ENCODE measurements at places on chromosomes 6 and 20.

GRCh38 chr6:150307520-150307919 lies 61.3 kb upstream of the IYD start:
- no peak for DNase-seq

DNA sequence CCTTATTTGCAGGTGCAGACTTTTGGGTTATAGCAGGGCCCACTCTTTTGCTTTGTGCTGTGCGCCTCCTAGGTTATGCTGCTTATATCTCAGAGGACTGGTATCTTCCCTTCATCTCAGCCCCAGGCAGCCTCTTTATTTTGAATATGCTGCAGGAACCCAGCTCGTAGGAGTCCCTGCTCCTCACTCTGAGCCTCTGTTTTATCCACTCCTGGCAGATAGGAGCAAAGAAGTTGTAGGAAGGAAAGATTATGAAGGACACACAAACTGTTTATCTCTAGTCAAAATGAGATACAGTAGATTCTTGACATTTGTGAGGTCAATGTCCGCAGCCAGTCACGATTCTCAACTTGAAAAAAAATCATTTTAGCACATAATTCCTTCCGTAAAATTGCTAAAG lies 15.6 kb downstream of the L3MBTL3 start:
- DNase-seq: no peak

DNA sequence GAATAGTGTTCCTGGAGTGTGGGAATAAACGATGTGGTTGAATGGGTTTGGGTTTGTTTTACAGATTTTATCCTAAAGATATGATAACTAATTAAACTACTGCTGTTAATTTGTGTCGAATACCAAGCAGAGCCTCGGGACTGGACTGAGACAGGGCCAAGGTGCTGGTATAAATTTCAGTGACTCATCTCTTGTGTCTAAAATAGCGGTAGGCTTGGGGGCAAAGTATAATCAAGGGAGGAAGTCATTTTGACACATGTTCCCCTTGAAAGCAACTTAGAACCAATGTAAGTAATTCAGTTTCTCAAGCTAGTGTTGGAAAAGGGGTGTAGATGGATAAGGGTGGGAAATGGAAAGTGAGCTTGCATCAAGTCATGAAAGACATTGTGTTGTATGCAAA lies 108.4 kb downstream of the PLCB4 start:
- no peak for DNase-seq

DNA sequence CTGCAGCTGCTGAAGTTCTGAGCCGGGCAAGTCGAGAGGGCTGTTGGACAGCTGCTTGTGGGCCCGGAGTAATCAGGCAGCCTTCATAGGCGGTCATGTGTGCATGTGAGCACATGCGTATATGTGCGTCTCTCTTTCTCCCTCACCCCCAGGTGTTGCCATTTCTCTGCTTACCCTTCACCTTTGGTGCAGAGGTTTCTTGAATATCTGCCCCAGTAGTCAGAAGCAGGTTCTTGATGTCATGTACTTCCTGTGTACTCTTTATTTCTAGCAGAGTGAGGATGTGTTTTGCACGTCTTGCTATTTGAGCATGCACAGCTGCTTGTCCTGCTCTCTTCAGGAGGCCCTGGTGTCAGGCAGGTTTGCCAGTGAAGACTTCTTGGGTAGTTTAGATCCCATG lies 21.2 kb upstream of the MAPK13 start:
- DNase-seq: no peak

DNA sequence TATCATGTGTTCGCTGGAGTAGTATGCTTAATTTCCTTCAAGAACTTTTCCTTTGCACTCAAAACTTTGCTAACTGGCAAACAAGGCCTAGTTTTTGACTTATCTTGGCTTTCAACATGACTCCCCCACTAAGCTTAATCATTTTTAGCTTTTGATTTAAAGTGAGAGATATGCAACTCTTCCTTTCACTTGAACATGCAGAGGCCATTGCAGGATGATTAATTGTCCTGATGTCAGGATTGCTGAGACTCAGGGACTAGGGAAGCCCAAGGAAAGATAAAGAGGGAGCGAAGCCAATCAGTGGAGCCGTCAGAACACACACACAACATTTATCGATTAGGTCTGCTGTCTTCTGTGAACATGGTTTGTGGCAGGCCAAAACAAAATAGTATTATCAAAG lies 491.4 kb downstream of the CBLN4 start:
- no peak for DNase-seq

DNA sequence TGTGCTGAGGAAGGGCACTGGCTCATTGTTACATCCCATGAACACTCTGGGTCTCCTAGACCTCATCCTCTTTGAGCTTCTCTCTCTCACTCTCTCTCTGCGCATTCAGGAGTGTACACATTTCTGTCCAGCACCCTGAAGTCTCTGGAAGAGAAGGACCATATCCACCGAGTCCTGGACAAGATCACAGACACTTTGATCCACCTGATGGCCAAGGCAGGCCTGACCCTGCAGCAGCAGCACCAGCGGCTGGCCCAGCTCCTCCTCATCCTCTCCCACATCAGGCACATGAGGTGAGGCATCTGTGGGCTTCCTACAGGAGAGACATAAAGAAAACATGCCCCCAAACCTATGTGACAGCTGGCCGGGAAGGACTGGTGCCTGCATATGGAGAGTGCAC lies 286.8 kb downstream of the ESR1 start:
- DNase-seq: no peak

GRCh38 chr20:14696937-14697336 lies 359.5 kb upstream of the FLRT3 start:
- DNase-seq: no peak

- no peak for DNase-seq
These were observed 33.2 kb downstream of the PLCG1 start for GRCh38 chr20:41170386-41171105.

DNA sequence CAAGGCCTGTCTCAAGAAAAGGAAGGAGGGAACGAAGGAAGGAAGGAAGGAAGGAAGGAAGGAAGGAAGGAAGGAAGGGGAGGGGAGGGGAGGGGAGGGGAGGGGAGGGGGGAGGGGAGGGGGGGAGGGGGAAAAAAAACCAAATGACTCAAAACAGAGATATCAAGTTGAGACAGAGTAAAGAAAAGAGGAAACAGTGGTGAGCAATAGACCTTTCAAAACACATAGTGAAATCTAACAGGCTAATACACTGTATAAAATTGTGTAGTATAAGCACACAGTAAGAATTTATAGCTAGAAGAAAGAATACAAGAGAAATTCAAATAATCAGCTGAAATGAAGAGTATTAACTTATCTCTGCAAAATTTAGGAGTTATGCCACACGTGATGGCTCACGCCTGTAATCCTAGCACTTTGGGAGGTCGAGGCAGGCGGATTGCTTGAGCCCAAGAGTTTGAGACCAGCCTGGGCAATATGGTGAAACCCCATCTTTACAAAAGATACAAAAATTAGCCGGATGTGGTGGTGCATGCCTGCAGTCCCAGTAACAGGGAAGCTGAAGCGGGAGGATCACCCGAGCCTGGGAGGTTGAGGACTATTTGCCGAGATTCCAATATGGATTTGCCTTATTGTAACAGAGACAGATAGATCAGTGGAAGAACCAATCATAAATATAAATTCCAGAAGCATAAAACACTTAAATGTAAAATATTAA lies 123.2 kb downstream of the PRND start:
- no peak for DNase-seq

GRCh38 chr6:125375821-125376220 lies 74.1 kb upstream of the HDDC2 start:
- no peak for DNase-seq

- no peak for DNase-seq
These were observed 63.4 kb upstream of the BTN3A2 start for GRCh38 chr6:26301638-26302037.

- no peak for DNase-seq
These were observed 98.1 kb upstream of the KCNK16 start for GRCh38 chr6:39420300-39421265.

- no peak for DNase-seq
These were observed 670.8 kb downstream of the KIF16B start for GRCh38 chr20:15902493-15902892.

DNA sequence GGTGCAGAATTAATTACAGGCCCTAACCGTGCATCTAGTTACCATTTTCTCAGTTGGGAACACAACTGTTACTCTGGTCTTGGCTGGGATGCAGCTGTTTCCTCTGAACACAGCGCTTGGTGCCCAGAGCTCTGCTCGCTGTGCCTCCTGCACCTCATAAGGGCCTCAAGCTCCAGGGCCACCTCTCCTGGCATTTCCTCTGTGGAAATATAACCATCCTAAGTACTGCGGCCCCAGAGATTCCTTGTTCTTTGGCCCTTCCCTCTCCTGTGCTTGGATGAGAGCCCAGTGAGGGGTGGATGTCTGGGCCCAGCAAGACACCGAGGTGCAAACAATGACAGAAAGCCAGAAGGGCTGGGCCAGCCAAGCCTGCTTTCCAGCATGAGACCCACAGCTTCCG lies 169.9 kb upstream of the CST7 start:
- no peak for DNase-seq

DNA sequence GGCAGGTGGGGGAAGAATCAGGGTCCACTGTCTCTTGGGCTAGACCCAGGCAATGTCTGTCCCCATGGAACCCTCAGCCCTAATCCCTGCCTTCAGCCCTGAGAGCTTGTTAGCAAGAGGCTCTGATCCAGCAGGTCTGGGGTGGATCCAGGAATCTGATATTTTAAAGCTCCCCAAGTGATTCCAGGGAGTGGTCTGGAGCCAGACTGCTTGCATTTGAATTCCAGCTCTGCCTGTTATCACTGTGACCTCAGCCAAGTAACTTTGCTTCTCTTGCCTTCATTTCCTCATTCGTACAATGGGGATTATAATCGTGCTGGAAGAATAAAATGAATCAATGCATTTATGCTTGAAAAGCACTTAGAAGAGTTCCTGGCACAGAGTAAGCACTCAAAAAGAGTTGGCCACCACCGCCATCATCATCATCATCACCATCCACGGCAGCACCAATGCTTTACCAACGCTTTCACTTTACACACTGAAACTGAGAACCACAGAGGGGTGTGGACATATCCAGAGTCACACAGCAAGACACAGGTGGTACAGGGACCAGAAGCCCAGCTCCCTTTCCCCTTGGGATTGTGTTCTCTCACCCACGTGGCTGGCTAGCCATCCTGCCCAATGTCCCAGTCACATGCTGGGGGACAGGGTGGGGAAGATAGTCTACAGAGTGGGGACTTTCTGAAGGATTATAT lies 75.7 kb upstream of the RALY start:
- no peak for DNase-seq

DNA sequence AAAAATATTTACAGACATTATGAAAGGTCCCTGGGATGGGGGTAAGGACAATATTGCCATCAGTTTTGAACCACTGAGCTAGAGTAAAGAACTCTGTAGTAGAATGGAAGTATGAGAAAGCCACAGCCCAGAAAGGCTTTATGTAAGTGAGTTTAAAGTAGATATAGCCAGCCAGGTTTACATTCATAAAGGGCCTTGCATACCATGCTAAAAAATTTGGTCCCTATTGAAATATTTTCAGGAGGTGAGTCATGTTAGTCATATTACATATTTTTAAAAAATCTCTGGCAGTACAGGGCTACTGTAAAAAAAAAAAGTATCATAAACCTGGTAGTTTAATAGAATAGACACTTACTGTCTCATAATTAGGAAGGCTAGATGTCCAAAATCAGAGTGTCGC lies 3.5 kb downstream of the ZKSCAN8 start:
- no peak for DNase-seq

GRCh38 chr6:35008858-35009257 lies 119.8 kb downstream of the ANKS1A start:
- DNase-seq: no peak

DNA sequence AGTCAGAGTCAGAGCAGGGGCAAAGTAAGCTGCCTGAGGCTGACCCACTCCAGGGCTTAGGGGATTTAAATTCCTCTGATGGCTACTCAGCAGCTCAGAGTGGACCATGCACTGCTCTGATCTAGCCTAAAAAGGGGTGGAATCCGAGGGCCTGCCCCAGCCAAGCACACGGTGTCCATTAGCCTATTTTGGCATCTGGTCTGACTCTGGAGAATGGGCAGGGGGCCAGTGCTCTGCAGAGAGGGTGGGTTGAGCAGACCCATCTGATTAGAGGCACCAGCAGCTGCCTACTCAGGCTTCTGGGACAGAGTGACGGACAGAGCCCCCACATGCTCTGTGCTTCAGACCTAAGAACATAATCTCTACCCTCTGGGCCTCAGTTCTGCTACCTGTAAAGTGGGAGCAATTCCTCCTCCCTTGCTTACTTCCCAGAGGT lies 25.9 kb upstream of the TGM2 start:
- no peak for DNase-seq

- DNase-seq: no peak
These were observed 70.9 kb upstream of the PLEKHG1 start for GRCh38 chr6:150528648-150529285.

DNA sequence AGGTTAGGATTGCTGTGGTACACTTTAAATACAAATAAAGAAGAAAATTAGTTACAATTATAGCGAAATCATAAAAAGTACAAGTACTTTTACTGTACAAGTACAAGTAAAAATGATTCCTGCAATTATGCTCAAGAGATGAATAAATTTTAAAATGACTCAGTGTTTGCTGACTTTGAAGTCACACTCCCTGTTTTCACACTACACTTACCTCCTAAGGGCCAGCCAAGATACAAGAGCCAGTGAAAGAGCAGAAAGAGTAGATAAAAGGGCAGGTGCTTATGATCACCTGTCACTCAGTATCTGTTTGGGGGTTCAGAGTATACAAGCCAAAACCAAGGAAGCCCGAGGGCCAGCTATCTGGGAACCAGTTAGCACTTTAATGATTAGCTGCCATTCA lies 41.0 kb upstream of the COL21A1 start:
- DNase-seq: no peak

DNA sequence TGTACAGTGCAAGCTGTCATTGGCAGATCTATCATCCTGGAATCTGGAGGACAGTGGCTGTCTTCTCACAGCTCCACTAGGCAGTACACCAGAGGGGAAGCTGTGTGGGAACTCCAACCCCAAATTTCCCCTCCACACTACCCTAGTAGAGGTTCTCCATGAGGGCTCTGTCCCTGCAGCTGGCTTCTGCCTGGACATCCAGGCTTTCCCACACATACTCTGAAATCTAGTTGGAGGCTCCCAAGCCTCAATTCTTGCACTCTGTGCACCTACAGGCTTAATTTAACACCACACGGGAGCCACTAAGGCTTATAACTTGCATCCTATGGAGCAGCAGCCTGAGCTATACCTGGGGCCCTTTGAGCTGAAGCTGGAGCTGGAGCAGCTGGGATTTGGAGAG lies 43.0 kb upstream of the TRIM39 start:
- no peak for DNase-seq

GRCh38 chr20:38833857-38834164 lies 28.3 kb downstream of the PPP1R16B start:
- no peak for DNase-seq

DNA sequence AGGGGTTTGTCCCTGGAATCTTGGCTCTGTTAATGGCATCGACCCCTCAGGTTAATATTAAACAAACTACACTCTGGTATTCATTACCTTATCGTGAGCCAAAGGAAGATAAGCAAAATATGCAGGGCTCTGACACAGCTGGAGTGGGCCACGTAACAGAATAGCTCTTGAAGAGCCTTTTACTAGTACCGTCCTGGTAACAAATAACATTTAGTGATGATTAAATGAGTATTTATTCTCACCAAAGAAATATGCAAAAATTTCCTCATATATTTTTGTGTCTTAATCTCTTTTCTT lies 20.1 kb upstream of the UTRN start:
- DNase-seq: no peak

Data from esophagus squamous epithelium (tissue), 5 donors.